Urinary bladder (tissue), 4 donors: ENCODE measurements at places on chromosomes 3 and 15. TPM values are rescaled to one million over a fixed set of nuclear protein-coding genes. Genes with fewer than 3 reads are reported as not detected.

DNA sequence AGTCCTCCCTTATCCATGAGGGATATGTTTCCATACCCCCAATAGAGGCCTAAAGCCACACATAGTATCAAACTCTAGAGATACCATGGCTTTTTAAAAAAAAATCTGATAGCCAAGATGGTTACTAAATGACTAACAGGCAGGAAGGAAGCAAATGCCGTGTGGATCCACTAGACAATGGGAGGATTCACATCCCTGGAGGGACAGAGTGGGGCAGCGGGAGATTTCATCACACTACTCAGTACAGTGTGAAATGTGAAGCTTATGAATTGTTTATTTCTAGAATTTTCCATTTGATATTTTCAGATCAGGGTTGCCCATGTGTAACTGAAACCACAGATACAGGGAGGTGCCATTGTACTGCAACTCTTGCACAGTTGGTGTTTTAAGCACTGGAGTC lies 826.6 kb downstream of the SQOR start:
- no peak for DNase-seq

GRCh38 chr15:42111924-42112323 lies 17.6 kb upstream of the PLA2G4D start:
- DNase-seq, result no peak

GRCh38 chr3:31536497-31536896 lies 3.8 kb downstream of the STT3B start:
- DNase-seq, result no peak

- DNase-seq, result no peak
Observed at GRCh38 chr15:96353930-96354730, 23.6 kb downstream of the NR2F2 start.

- no peak for DNase-seq
Observed at GRCh38 chr3:42654331-42655201, 1.1 kb downstream of the ZBTB47 start.

DNA sequence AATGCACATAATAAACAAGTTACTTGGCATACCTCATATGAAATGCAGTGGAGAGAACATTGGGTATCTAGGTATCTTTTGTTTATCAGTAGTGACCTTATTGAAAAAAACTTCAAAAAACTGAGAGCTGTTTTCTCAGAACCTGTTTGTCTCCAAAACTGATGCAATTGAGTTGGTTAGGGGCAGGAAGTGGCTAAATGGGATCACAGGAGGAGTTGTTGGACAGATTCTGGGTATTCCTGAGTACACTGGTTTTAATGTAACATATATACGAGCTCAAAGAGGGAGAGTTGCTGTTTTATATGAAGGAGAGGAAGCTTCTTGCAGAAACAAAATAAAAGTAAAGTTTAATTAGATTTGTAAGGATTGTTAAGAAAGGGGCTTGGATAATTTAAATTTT lies 159.5 kb downstream of the C3orf70 start:
- no peak for DNase-seq

- no peak for DNase-seq
Observed at GRCh38 chr3:27559835-27560234, 75.7 kb upstream of the SLC4A7 start.

- DNase-seq, result no peak
Observed at GRCh38 chr3:152557302-152557999, 277.5 kb upstream of the P2RY1 start.

GRCh38 chr3:38154033-38154494 lies 11.3 kb upstream of the OXSR1 start:
- DNase-seq, result no peak

GRCh38 chr15:31296219-31296645 lies 30.4 kb upstream of the KLF13 start:
- no peak for DNase-seq

DNA sequence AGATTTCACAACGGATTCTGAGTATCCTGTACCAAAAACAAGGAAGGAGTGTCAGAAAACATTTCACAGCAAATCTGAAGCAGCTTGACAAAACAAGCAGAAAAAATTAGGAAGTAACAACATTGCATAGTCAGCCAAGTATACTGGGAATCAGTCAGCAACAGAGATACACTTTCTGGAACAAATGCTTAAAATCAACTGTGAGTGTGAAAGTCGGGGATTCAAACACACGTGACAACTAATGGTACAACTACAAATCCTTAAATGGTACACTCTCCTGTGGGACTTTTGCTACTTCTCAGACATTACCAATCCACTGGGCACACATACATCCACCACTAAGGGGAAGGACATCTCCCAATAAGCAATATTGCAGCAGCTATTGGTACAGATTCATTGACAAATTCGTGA lies 296.6 kb upstream of the MME start:
- no peak for DNase-seq

DNA sequence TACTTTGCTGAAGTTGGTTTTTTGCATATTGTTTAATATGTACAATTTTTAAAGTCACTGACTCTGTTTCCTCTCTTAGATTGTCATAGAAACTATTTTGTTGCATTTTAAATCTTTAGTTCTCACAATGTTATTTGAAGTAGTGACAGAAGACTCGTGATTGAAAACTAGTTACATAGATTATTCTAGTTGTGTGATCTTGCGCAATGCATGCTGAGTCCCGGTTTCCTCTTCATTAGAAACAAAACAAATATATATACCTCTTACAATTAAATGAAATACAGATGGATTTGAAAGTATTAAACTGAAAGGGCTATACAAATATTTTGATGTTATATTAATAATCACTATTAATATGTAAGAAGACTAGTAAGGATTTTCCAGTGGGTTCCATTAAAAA lies 333.0 kb downstream of the LPP start:
- DNase-seq, result no peak

- no peak for DNase-seq
Observed at GRCh38 chr3:148066802-148067201, 630.9 kb upstream of the AGTR1 start.

- no peak for DNase-seq
Observed at GRCh38 chr3:194023501-194024280, 112.3 kb upstream of the HES1 start.

DNA sequence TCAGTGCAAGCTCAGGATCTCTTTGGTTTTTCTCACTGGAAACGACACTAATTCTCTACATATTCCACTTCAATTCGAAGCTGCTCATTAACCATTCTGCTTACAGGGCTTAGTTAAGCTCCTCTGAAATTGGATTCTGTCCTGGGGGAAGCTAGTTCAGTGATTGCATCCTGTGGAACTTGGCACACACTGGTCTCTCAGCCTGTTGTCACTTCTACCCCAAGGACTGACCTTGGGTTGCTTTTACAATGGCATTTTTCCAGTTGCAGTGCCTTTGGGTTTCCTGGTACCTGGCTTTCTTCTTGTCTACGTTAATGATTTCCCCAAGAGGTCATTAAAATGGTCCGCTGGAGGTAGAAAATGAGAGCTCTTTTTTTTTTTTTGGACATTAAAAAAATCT lies 33.3 kb upstream of the GABRB3 start:
- DNase-seq, result no peak

DNA sequence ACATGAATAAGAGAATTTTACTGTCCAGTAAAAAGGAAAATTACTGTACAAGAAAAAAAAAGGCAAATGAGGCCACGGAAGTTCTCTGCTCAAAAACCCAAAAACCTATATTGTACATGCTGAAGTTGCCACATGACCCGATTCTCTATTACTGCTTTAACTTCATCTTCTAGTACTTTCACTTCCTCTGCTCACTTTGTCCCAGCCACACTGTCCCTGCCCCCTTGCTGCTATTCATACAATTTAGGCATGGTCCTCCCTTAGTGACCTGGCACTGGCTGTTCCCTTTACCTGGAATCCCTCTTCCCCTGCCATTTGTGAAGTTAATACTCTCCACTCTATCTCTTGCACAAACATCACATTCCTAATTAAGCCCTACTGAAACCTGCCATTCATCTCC lies 457.4 kb downstream of the MAGI1 start:
- DNase-seq, result no peak

DNA sequence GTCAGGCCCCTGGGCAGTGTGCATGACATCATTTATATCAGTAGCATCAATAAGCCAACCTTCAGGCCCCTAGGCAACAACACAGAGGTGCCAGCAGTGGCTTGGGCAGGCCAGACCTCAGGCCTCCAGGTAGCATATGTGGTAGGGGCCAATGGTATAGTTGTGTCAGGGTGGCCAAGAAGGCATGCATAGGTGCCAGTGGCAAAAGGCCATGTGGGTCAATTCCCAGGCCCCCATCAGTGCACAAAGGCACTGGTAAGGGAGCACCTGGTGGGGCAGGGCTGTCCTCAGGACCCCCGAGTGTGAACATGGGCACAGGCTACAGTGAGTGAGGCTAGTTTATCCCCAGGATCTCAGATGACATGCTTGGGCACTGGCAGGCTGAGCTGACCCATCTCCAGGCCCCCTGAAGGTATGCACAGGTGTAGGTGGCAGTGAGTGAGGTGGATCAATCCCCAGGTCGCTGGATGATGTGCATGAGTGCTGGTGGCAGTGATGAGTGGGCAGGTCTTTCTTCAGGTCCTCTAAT lies 244.1 kb upstream of the ZNF385D start:
- no peak for DNase-seq

DNA sequence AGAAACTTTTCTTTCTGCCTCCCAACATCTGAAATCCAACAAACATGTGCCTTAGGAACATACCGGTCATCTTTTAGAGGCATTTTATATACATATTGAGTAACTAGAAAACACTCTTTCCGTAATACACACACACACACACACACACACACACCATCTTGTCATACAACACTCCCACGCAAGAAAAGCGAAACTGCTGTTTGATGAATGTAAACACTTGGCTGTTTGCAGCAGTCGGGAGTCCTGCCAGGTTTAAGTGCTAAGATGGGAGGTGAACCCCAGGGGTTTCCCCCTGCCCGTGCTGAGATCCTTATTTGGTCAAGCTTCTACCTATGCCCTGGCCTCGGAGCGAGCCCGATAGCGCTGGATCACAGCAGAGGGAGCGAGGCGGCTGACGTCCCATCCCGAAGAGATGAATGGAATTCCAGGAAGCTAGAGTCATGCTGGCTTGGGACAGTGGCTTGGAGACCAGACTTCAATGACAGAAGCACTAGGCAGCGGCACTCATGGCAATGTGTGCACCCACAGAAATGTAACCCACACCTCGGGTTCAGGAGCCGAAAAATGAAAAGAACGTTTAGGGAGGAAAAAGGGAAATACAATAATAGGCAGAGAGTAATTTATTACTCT lies 1.3 kb upstream of the THBS1 start:
- no peak for DNase-seq

DNA sequence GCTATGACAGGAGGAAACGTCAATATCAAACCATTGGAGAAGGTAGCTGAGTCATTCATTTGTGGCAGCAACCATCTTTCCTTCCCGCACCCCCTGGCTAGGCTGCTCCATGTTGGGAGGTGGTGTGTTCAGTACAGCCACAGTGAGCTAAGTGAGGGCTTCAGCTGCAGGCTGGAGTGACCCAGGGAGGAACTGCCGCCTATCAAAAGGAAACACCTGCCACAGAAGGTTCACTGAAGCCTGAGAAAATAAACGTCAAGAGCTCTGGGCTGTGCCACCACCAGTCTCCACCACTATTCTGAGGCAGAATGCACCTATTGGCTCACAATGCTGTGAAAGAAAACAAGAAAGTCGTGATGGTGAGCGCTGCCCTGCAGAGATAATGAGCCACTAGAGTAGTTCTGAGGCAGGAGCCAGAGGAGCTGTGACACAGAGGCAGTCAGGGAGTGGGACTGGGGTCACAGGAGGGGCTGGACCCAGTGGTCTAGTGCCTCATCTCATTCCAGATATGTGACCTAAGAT lies 34.8 kb upstream of the CD47 start:
- no peak for DNase-seq

GRCh38 chr3:124631727-124632126 lies 98.5 kb upstream of the UMPS start:
- DNase-seq, result no peak

DNA sequence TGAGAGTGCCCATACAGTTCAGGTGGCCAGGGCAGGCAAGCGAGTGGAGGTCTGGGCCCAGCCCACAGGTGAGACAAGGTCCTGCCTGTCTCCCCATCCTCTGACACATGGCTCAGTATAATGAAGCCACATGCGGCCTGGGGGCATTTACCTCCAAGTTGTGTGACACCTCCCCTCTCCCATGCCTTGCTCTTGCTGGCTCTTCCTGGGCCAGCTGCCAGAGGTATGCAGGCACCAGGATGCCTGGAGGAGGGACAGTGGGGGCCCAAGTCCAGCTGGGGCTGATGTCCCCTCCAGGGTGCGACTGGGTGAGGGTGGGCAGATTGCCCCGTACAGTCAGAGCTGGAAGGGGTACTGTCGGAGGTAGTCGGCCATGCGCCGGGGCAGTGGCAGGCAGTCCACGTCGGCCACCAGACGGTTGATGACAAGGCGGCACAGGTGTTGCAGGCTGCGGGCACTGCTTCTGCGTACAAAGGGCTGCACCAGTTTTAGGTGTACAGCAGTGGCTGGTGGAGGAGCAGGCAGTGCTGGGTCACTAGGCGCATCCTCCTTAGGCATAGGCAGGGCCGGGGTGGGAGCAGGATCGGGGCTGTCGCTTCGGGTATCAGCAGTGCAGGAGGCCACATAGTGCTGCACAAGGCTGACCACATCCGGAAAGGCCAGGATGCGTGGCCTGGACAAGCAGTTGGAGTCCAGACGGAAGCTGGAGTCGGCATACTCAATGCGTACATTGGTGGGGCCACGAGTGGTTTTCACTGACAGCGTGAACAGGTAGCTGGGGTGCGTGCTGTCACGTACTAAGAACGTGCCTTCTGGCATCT lies 4.1 kb downstream of the CISH start:
- no peak for DNase-seq

- peak; percentile 89 for DNase-seq
Observed at GRCh38 chr15:98853161-98853560, 154.4 kb downstream of the PGPEP1L start.

DNA sequence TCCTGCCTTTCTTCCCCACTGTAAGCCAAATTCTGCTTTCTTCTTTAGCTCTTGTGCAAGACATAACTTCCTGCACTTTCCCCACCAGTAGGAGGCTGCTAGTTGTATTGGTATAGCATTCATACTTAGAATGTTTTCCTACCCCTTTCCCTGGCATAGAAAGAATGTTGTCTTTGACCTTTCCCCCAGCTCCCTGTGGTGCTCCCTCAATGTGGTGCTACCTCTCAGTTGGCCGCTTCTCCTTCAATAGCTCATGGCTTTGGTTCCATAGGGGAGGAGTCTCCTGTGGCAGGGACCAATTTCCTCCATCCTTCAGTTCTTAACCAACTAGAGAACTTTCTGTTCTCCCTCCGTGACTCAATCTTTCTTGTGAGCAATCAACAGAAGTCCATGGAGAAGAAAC lies 67.5 kb upstream of the AKAP13 start:
- no peak for DNase-seq

Gene GRAMD2A
- polyA plus RNA-seq, result 0.19 TPM

Gene ADCY5
- 53.1 TPM for polyA plus RNA-seq

Gene POLQ
- 0.11 TPM for polyA plus RNA-seq

Gene IMPG2
- 0.16 TPM for polyA plus RNA-seq

Gene HESX1
- polyA plus RNA-seq, result 1.1 TPM

Gene SKOR1
- 0.60 TPM for polyA plus RNA-seq

Gene CHAC1
- 1.8 TPM for polyA plus RNA-seq

Gene SLC6A1
- 0.75 TPM for polyA plus RNA-seq
